ENCODE measurements at places on chromosomes 3 and 15.

GRCh38 chr3:166844329-166844728 lies 535.8 kb downstream of the ZBBX start:
- no peak for DNase-seq

- DNase-seq: no peak
Measured at GRCh38 chr3:55203546-55203945, 275.7 kb upstream of the LRTM1 start.

- DNase-seq: no peak
Measured at GRCh38 chr15:92417716-92418115, 24.0 kb downstream of the ST8SIA2 start.

- DNase-seq: peak; percentile 72
Measured at GRCh38 chr3:192917028-192917403, 640 bp downstream of the MB21D2 start.

DNA sequence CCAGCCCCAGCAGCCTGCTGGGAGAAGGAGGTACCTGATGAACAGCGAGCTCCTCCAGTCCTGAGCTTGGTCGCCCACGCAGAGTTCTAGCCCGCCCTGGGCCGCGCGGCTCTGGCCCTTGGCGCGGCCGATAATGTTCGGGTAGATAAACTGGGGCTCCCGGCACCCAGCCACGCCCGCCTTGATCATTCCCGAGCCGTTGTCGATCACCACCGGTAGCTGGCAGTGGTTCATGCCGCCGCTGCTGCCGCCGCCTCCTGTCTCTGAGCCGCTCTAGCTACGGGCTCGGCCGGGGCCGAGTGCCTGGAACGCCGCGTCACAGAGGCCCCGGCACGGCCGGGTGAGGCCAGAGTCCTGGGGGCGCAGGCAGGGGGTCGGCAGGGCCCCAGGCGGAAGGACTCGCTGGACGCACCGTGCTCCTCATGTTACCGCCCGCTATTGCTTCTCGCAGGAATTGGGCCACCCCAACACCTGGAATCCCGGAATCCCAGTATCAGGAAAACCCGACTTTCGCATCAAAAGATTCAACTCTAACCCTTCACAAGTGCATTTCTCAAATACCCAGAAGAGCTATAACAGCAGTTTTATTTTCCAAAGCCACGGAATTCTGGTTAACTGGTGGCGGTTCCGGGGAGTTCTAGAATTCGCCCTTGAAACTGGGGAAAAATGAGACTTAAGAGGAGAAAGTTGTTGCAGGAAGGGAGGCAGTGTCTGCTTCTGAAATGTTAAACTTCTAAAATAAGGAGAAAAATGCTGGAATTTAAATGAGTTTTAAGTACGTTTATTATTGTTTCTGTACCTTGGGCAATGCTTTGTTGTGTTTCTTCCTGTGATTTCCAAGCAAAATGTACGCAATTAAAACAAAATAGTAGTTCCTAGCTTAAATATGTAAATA lies at the start of gene ACTRT3:
ACTRT3 (minus strand) TSS at position 275 of the 895 bp plus-strand sequence; CDS start at position 234, 41 bp downstream.
- DNase-seq: peak; percentile 81

- DNase-seq: peak; percentile 83
Measured at GRCh38 chr3:20054549-20054987, 14.3 kb downstream of the KAT2B start.

GRCh38 chr15:69466733-69467132 lies 14.1 kb downstream of the RPLP1 start:
- no peak for DNase-seq

DNA sequence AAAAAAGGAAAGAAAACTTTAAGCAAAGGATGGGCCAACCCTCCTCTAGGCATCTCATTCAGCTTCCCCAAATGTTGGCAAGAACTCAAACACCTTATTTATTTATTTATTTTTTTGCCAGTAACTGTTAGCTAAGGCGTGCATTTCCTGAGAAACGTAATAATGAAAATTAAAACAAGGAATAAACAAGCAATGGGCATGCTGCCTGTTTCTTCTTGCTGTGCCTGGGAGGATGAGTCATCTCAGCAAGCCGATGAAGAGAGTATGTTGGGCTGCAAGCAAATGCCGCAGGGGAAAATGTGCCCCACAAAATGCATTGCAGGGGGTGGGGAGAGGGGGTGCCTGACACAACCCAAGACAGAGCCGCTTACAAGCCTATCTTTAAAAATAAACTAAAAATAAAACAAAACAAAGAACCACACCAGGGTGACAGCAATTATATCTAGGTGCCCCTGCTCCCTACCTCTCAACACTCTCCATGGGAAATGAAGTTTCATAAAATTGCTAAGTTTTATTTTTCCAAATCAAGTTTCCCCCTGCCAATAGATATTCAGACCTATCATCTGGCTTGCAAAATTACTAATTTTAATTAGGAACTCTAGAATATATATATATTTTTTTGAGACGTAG lies 40.3 kb downstream of the EIF4E3 start:
- peak; percentile 92 for DNase-seq

DNA sequence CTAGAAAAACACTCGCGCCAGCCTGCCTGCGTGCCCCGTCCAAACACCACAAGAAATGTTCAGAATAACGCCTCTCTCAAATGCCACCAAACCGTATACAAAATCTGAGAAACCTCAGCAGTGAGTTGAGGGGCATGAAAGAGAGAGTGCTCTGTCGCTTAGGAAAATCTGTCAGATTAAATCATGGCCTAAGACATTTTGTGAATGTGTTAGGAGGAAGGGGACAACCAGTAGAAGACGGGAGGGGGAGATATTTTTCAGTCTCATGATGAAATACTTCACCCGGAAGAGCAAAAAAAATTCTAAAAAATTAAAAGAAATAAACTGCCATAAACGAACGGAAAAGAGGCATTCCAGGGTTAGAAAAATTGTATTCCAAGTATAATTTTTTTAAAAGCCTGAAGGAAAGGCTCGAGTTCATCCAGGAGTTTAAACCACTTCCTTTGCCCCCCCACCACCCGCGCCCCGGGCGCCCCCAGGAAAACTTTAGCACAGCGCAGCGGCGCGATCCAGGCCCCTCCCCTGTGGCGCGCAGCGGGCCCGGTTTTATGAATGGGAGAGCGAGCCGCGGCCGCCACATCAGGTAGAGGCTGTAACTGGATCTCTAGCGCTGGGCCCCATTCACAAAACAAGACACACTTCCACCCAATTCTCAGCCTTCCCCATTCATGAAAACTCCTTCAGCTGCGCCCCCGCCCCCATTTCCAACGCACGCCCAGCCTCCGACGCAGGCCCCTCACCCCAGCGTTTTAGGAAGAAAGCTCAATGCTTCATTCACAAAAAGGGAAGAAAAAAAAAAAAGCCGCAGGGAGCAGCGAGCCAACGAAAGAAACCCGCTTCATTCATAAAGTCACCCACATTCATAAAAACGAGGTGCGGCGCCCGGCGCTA lies 1.4 kb downstream of the ETV5 start:
- peak; percentile 71 for DNase-seq

GRCh38 chr3:127172781-127173515 lies 20.0 kb upstream of the PRR23E start:
- peak; percentile 60 for DNase-seq

GRCh38 chr3:124777762-124778470 lies 47.7 kb downstream of the UMPS start:
- DNase-seq: no peak

DNA sequence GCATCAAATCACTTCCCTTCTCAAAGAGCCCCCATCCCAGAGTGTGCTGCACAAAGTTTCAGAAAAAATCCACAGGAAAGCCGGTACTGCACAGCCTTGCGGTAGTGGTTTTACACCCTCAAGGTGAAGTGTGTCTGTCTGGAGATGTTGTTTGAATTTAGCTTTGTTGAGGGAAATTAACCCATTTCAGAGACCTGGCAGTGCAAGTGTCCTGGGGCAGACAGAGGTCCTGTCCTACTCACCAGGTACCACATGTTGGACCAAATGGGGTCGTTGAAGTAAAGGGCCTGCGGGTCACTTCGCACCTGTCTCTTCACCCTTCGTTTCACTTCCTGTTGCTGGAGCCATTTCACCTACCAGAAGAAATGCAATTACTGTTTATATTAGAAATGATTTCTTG lies 57.8 kb downstream of the PCSK6 start:
- DNase-seq: no peak

- no peak for DNase-seq
Measured at GRCh38 chr3:42708611-42709151, 6.1 kb upstream of the HHATL start.

- peak; percentile 73 for DNase-seq
Measured at GRCh38 chr3:33687406-33688010, 30.5 kb downstream of the CLASP2 start.

DNA sequence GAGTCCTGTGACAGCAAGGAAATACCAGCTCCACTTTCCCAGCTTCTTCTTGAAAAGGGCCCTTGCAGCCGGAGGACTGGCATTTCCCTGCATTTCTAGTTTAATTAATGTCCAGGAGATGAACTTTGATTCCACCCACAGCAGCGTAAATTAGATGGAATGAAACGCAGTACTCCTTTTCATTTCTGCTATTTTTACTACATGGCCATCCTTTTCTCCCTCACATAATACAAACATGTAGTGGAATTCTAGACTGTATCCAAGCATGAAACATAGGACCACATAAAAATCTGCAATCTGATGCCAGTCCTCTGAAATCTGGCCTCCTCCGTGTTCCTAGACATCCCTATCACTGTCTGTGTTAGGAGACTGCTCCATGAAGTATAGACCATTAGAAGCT lies 403.2 kb downstream of the NR2F2 start:
- no peak for DNase-seq

- DNase-seq: peak; percentile 15
Measured at GRCh38 chr15:60612400-60613048, 133.6 kb upstream of the ICE2 start.

- no peak for DNase-seq
Measured at GRCh38 chr3:99933971-99934750, 116.5 kb downstream of the CMSS1 start.
